LHCN-M2 (cell line): ENCODE measurements at places on chromosomes 5 and 9. TPM values are rescaled to one million over a fixed set of nuclear protein-coding genes. Genes with fewer than 3 reads are reported as not detected.

MZB1 gene
- not detected in 2 replicates for total RNA-seq

DNA sequence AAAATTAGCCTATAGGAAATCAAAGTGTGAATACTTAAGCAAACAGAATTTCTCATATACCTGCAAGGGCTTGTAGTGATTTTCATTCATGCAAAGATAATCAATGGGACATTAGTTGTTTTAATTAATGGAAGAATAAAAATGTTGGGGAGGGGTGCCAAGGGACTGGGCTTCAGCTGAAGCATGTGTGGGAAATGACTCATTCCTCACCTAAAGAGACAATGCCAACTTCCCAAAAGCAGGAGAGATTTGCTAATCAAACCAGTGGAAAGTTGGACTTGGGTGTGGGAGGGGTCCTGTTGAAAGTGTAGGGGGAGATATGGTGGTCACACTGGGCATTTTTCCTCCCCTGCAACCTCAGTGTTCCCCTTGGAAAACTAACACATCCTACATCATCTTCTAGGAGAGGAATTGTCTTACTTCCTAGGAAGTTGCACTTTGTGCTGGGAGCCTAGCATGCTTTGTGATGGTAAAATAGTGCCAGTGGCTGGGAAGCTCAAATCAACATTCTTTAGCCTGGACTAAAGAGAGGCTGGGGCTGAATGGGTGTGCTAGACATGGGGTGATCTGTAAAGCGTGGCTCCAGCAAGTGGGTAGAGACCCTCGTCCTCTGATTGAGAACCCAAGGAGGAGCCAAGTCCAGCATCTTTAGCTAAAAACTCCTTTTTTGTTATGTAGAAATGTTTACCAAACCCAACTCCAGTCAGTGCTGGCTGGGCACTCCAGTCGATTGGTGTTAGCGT is 6.4 kb upstream of the LHX2 start:
- DNase-seq = no peak

TSSK1B gene
- 0.06 and 0.52 TPM in 2 replicates for total RNA-seq

- peak; percentile 86 for DNase-seq
These were observed 149.0 kb downstream of the PDE4D start for GRCh38 chr5:59744531-59744992.

- no peak for DNase-seq
These were observed 74.9 kb upstream of the HTR4 start for GRCh38 chr5:148729182-148729581.

GRCh38 chr9:99003308-99003707 is 59.6 kb downstream of the COL15A1 start:
- DNase-seq = no peak

UAP1L1 gene
- 13.6 and 17.6 TPM in 2 replicates for total RNA-seq

GRCh38 chr9:136202454-136203407 is 2.2 kb downstream of the LHX3 start:
- no peak for DNase-seq

GRCh38 chr5:180688330-180689070 is 39.1 kb upstream of the FLT4 start:
- peak; percentile 8 for DNase-seq

- peak; percentile 31 for DNase-seq
These were observed 5.0 kb downstream of the NCBP1 start for GRCh38 chr9:97638666-97639065.

- peak; percentile 74 for DNase-seq
These were observed 4.6 kb downstream of the BICD2 start for GRCh38 chr9:92760070-92760469.

DNA sequence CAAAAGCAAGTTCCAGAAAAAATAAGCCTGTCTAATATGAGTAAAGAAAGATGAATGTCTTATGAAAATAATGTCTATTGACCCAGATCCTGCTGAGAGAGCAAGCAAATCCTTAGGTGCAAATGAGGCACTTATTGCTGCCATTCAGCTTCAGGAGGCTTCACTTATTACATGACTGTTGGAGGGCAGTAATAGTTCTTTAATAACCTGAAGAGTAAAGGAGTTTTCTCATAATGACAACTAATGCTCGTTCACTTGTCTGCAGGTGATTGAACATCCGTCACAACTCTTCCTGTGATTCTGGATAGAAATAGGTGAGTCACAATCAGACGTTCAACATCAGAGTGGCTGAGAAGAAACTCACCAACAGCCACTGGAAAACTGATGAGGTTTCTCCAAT is 58.3 kb downstream of the SPOCK1 start:
- no peak for DNase-seq

MORN5 gene
- total RNA-seq = not detected in 2 replicates

- DNase-seq = no peak
These were observed 19.3 kb upstream of the MAPK9 start for GRCh38 chr5:180311216-180311615.

GRCh38 chr9:98100456-98100855 is 18.6 kb downstream of the TRIM14 start:
- DNase-seq = no peak

GRCh38 chr5:160486573-160486972 is 64.9 kb downstream of the PTTG1 start:
- no peak for DNase-seq

- no peak for DNase-seq
These were observed 72.3 kb downstream of the DCP2 start for GRCh38 chr5:113048931-113049330.

DNA sequence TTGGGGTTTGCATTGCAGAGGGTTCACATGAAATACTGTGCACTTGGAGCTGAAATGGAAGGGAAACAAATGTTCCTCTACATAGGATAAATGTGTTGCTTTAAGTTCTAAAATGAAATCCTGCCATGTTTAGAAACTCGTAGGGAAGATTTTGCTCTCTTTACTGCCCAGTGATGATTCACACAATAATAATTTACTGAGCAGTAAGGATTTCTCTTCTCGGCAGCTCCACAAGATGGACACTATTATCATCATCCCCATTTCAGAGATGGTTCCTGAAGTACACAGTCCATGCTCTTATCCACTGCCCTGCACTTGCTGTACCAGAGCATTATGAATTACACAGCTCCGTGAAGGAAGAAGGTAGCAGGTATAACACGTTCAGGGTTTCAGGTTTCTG is 4.1 kb downstream of the HACD4 start:
- DNase-seq = peak; percentile 12

PCDHGB1 gene
- total RNA-seq = 6.8 and 8.1 TPM in 2 replicates

DNA sequence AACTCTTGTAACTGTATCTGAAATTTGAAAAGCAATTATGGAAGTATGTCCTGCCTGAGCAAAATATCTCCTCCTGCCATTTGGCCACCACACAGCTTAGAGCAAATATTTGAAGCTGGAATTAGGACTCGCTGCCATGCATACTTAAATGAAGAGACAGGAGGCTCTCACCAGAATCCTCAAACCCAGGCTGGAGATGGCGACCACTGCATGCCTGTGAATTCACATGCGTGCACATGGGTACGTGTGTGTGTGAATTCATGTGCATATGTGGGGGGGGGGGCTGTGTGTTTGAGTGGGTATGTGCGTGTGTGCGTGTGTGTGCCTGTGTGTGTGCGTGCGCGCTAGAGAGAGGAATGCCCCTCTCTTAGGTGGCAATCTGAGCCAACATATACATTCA is 84.1 kb upstream of the IRX1 start:
- DNase-seq = no peak

DNA sequence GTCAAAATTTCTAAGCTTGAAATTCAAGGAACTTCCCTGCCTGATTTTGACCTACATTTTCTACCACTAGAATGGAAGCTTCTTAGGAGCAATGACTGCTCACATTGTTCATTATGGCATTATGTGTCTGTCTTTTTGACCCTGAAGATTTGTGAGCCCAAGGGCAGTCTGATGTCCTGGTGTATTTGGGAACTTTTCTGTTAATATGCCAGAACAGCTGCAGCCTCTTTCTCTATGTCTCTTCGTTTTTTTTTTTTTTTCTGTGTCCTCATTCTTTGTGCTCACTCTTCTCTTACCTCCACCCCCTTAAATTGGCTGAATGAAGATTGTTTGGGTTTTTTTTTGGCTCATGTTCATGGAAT is 34.8 kb upstream of the TMC1 start:
- peak; percentile 65 for DNase-seq

GRCh38 chr5:125914471-125914870 is 508.7 kb upstream of the GRAMD2B start:
- DNase-seq = peak; percentile 27

- DNase-seq = no peak
These were observed 63.7 kb upstream of the CXCL14 start for GRCh38 chr5:135642488-135642870.

- peak; percentile 75 for DNase-seq
These were observed at the start of gene WDR38 for GRCh38 chr9:124852829-124853531. WDR38 (plus strand) TSS chr9:124853460; CDS start chr9:124853532, 72 bp downstream.

DNA sequence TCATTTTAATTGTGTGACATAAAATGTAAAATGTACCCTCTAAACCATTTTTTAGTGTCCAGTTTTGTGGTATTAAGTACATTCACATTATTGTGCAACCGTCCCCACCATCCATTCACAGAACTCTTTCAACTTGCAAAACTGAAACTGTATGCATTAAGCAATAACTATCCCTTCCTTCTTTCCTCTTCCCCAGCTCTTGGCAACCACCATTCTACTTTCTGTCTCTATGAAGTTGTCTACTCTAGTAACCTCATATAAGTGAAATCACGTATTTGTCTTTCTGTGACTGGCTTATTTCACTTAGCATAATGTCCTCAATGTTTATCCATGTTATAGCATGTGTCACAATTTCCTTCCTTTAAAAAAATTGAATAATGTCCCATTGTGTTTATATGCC is 142.4 kb downstream of the C9orf152 start:
- DNase-seq = no peak

DNA sequence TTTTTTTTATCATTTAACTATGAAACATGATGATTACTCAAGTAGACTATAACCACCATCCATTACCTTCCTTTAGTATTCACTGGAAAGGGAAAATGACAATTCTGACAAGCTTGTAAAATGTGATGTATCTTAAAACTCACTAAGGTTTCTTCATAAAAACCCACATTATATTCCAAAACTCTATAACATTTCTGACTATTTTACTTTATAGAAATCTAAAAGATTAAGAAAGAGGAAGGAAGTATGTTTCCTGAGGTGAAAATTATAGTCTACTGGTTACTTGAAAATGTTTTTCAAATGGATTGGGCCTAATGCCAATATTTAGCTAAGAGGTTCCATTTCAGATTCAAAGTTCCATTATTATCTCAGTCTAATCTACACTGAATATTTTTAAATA is 1982.2 kb upstream of the C9orf72 start:
- no peak for DNase-seq

ZNF462 gene
- 11.3 and 14.6 TPM in 2 replicates for total RNA-seq

GLRA1 gene
- total RNA-seq = not detected in 2 replicates

ZDHHC11 gene
- 0.17 TPM in 1 of 2 replicates, not detected in the other for total RNA-seq

SLC22A4 gene
- total RNA-seq = 5.6 and 8.3 TPM in 2 replicates

GTF3C5 gene
- total RNA-seq = 74.0 and 75.7 TPM in 2 replicates

DNA sequence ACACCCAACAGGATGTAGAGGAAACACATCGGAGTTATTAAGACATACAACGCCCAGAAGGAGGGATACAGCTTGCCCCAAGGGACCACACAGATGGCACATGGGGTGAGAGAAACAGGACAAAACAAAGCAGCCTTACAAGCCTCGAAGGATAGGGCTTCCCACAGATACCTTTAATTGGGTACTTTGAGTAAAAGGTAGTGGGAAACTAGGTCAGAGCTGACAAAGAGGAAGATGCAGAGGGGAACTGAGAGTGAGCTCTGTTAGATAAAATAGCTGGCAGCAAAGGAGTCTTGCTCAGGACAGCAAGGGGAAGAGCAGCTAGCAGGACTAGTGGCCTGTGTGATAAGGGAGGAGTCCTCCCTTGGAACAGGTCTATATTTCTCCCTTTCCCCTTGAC is 48.2 kb downstream of the OTP start:
- no peak for DNase-seq

DNA sequence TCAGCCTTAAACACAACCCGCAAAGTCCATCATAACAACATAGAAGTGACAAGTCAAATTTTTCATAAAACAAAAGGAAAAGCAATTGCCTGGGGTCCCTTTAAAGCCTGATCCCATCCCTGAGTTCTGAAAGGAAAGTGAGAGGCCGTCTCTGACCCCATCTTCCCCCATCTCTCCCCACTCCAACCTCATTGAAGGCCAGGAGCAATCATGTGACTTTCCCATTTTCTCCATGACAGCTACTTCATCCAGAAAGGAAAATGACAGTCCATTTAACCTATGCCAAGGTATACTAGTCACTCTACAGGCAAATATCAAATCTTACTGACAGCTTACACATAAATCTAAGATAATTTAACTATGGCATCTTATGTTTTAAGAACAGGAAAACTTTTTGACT is 15.5 kb downstream of the ACTL7A start:
- no peak for DNase-seq

- DNase-seq = no peak
These were observed 1.5 kb upstream of the SLC23A1 start for GRCh38 chr5:139384591-139385051.

DNA sequence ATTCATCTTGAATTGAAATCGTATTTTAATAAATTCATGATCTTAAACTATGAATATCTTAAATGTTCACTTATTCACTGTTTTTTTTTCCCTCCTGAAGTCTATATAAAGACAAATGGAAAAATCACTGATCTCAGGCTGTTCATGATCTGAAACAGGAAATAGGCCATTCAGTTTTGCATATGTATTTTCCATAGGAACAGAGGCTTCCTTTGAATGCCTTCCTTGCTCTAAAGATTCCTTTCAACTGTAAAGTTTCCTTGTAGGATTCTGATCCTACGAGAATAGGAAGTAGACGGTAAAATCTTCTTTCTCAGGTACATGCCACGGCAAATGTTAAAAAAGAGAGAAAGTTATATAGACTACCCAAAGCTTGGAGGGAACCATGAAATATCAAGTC is 194.4 kb upstream of the PPP1R2B start:
- no peak for DNase-seq

PKD2L2 gene
- not detected in 2 replicates for total RNA-seq

PHF24 gene
- not detected in 2 replicates for total RNA-seq

DND1 gene
- 0.52 and 1.3 TPM in 2 replicates for total RNA-seq

ADAMTS16 gene
- 1.6 and 2.6 TPM in 2 replicates for total RNA-seq

CAMK2A gene
- 0.13 and 2.1 TPM in 2 replicates for total RNA-seq

PCAT7 gene
- total RNA-seq = not detected in 2 replicates

GRCh38 chr9:116541402-116541801 is 145.7 kb upstream of the TRIM32 start:
- no peak for DNase-seq

DNA sequence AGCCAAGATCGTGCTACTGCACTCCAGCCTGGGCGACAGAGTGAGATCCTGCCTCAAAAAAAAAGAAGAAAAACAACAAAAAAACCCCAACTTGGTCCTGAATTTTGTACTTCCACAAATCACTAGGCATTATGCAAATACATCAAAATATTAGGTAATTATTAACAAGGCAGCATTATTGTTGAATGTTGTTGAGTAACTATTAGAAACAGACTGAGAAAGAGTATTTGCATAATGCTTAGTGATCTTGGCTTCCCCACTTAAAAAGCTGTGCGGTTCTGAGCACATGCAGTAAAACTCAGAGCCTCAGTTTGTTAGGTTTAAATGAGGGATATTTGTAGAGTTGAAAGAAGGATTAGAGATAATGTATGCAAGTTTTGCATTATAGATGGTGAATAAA is 64.2 kb downstream of the SCAMP1 start:
- DNase-seq = no peak
